Stimulated activated naive CD8-positive, alpha-beta T cell treated with anti-CD3 and anti-CD28 coated beads, Interleukin-15, amount 100 ng/mL, for 72 hours (primary cell): ENCODE measurements at places on chromosomes 4 and X.

DNA sequence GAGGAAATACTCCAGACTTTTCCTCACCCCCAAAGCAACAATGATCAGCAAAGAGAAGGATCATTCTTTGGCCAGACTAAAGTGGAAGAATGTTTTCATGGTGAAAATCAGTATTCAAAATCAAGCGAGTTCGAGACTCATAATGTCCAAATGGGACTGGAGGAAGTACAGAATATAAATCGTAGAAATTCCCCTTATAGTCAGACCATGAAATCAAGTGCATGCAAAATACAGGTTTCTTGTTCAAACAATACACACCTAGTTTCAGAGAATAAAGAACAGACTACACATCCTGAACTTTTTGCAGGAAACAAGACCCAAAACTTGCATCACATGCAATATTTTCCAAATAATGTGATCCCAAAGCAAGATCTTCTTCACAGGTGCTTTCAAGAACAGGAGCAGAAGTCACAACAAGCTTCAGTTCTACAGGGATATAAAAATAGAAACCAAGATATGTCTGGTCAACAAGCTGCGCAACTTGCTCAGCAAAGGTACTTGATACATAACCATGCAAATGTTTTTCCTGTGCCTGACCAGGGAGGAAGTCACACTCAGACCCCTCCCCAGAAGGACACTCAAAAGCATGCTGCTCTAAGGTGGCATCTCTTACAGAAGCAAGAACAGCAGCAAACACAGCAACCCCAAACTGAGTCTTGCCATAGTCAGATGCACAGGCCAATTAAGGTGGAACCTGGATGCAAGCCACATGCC is 89.7 kb downstream of the TET2 start:
- DNase-seq = no peak

DNA sequence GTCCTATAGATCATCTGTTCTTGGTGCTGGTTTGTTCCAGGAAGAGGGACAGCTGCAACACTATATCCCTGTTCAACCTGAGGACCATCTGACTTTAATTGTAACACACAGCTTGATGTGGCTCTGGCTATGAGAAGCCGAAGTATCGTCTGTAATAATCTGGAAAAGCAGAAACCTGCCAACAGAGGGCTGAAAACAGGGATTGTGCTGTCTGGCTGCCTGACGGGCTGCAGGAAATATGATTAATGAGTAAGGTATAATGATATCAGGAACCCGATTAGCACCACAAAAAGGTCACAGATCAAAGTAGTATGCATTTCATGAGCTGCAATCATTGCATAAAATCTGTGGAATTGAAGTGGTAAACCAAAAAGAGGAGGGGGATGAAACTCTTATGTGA is 170.4 kb upstream of the MAB21L2 start:
- DNase-seq = no peak

- DNase-seq = no peak
Measured at GRCh38 chrX:108303682-108304081, 134.5 kb downstream of the COL4A6 start.

- no peak for DNase-seq
Measured at GRCh38 chr4:151167561-151167960, 68.1 kb downstream of the RPS3A start.

GRCh38 chrX:121179972-121180371 is 132.6 kb downstream of the GLUD2 start:
- no peak for DNase-seq

GRCh38 chr4:81369886-81370285 is 101.8 kb downstream of the RASGEF1B start:
- DNase-seq = no peak

DNA sequence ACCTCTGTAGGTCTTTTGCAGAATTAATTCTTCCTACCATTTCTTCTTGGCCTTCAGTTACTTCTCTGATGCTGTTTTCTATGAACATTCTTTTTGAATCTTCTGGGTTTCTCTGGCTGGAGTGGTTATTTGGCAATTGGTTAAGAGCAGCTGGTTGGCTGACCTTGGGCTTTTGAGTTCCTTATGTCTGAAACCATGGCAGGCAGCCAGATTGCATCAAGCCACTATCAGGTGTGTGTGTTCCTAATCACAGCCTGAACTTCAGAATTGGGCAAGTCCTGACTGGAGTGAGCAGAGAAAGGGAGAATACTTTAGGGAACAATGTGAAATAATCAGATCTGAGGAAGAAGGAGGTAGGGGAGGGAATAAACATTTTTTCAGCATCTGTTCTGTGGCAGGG is 90.2 kb downstream of the ARHGAP10 start:
- no peak for DNase-seq

GRCh38 chr4:47367761-47368160 is 95.7 kb downstream of the COMMD8 start:
- no peak for DNase-seq
